ENCODE measurements at places on chromosomes 1 and 21. TPM values are rescaled to one million over a fixed set of nuclear protein-coding genes. Genes with fewer than 3 reads are reported as not detected.

DNA sequence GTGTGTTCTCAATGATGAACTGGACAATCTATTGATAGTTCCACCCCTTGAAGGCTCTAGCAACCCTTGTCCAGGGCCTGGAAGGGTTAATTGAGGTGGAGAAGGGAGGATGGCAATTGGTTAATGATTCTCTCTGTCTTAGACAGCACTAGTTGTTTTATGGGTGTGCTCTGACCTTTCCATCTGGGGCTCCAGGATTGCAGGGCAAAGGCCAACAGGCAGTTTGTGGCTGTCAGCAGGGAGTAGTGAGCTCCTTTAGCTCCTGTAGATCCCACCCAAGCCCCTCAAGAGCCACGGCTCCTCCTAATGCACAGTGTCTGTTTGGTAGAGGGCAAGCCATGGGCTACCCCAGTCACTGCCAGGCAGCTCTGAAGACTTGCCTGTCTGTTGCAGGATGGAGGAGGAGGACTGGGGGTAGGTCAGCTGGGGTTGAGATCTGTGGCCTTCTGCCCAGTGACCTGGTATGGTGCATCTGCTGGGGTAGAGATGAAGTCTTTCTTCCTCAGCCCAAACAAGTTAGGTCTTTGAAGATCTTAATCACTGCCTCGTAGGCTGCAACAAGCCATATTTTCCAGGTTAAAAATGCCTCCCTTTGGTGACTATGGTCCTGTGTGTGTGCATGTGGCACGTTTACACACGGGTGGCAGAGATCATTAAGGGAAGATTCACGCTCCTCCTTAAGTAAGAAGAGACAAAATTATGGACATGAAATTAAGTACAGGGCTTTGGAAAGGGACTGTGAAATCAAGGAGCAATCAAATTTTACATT lies 7.7 kb downstream of the MROH7 start:
- no peak for DNase-seq

DNA sequence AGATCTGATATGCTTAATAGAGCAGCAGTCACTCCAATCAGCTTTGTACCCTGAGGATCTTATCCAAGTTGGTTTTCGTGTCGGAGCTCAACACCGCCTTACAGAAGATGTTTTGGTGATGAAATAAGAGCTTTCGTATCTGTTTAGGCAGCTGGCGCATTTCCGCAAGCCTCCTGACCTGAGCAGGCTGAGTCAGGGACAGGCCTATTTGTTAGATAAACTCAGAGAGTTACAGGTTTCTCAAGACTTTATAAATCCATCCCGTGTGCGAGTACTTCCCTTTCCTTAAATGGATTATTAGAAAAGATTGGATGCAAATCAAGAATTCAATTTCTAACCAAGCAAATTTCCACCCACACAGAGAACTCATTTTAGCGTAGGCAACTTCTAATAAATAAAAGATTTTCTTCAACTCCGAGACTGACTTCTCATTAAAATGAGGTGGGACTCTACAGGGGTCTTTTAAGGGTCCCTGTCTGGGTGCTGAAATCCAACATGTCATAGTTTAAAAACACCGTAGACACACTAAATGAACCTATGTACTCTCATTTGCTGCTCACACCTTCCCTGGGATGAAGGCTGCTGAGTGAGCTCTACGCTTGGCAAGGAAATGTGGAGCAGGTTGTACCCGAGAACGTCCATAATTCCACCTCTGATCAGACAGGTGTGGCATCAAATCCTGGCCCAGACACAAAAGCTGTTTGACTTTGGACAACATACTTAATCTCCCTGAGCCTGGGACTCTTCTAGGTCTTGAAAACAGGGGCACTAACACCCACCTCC lies 106.9 kb upstream of the F3 start:
- DNase-seq: no peak

- DNase-seq: no peak
Measured at GRCh38 chr1:84382127-84382526, 16.2 kb upstream of the DNASE2B start.

DNA sequence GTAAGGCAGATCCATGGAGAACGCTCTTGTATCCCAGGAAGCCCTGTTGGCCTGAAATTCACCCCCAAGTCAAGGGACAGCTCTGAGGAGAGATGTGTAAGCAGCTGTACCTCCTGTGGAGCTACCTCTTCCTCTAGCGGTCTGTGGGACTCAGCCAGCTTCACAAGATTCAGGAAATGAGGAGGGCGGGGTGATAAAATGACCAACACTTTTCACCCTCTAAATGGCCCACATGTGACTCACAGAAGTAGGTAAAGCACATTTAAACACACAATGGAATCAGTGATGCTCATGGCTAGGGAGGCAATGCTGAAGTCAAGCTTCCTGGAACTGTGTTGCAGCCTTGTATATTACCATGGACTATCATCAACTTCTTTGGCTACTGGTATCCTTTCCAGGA lies at the start of gene SH2D1B:
Gene SH2D1B, minus strand, starts transcription at position 135 of the 400 bp plus-strand sequence. Its CDS starts 120 bp downstream, at position 15.
- no peak for DNase-seq

- no peak for DNase-seq
Measured at GRCh38 chr1:117037802-117038201, 22.3 kb upstream of the TTF2 start.

- DNase-seq: no peak
Measured at GRCh38 chr1:230356869-230357794, 69.0 kb downstream of the PGBD5 start.

DNA sequence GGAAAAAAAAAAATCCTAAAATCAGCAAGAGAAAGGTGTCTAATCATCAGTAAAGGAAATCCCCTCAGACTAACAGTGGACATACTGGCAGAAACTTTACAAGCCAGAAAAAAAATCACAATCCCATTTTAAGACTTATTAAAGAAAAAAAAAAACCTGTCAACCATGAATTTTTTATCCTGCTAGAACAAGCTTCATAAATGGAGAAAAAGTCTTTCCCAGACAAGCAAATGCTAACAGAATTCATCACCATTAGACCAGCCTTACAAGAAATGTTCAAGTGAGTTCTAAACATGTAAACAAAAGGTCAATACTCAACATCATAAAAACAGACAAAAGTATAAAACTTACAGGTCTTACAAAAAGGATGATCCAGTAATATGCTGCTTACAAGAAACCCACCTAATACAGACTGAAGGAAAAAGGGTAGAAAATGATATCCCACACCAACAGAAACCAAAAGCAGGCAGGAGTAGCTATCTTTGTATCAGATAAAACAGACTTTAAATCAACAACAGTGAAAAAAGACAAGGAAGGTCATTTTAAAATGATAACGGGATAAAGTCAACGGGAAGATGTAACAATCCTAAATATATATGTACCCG lies 129.6 kb downstream of the EVI5 start:
- DNase-seq: no peak

DNA sequence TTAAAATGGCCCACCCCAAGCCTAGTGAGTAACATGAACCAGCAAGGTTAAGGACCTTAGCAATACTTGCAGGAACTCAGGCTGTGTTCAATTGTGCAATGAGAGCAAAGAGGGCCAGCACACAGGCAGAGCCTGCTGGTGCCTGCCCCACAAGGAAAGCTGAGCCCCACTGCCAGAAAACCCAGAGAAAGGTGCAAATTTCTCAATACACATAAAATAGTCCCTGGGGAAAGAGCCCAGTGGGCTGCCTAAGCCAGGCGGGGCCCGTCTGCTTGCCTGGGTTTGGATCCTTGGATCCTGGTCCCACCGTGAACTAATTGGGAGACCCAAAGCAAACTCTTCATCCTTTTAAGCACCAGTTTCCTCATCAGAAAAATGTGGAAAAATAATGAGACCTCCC lies 128.5 kb upstream of the CACNA1E start:
- DNase-seq: no peak

DNA sequence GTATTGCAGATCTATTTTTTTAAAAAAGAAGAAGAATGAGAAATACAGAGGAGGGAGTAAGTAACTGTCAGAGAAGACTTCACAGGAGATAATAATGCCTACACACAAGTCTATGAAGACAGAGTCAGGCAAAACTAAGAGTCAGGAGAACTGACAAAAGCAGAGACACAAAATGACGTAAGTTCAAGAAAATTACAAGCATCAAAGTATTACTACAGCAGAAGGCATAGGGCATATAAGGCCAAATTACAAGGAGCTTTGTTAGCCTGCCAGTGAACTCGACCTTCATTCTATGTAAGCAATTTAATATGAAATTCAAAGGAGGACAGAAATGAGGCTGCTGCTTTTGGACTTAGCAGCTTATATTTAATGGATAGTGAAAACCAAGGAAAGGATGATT lies 23.7 kb downstream of the FAF1 start:
- DNase-seq: no peak

DNA sequence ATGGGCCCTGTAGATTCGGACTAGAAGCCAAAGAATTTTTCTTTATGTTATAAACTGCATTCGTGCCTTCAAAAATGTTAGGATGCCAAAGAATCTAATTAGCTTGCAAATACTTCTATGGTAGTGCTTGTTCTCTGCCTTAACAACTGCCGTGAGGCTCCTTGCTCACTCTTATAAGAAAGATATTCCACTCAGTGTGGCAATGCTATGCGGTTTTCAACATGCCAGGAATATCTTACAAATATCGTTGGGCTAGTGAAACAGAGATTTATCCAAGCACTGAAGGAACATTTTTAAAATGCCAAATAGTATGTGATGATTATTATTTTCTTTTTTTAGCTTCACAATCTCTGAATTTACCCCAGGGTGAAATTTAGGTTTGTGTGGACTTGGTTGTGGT lies 198.2 kb downstream of the GREM2 start:
- no peak for DNase-seq

GRCh38 chr1:192445839-192446489 lies 129.2 kb downstream of the RGS21 start:
- no peak for DNase-seq

GRCh38 chr21:37536616-37537278 lies 170.2 kb downstream of the DYRK1A start:
- no peak for DNase-seq

GRCh38 chr1:176879784-176880620 lies 284.5 kb downstream of the ASTN1 start:
- no peak for DNase-seq

- DNase-seq: no peak
Measured at GRCh38 chr1:56547977-56548376, 31.4 kb downstream of the PLPP3 start.

DNA sequence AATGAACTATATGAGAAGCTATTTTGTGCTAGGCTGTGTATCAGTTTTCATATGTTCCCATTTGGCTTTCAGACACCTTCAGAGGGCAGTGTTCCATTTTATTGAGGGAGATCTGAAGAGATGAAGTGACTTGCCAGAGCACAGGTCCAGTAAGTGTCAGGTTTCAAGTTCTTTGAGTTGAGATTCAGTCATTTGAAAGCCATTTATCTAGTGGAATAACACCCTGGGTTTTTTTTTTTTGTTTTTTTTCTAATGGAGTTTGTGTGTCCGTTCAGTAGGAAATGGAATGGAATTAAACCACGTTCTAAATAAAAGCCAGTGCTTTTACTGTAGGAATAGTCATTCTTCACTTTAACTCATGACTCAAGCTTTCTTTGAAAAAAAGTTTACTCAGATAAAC lies 652.9 kb upstream of the USP24 start:
- DNase-seq: no peak

DNA sequence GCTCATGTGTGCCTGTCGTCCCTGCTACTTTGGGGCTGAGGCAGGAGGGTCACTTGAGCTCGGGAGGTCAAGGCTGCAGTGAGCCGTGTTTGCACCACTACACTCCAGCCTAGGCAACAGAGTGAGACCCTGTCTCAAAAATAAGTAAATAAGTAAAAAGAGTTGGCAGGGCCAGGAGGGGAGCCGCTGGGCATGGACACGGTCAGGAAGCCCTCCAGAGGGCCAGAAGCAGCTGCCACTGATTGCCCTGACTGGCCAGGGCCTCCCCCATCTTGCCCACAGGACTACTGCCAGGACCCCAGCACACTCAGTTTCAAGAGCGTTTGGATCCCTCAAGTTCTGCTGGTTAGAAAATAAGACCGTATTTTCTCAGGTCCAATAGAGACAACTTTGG lies 112.2 kb upstream of the IPO9 start:
- no peak for DNase-seq

- no peak for DNase-seq
Measured at GRCh38 chr1:62597281-62597680, at the start of gene ANGPTL3. TSS of gene ANGPTL3 (plus strand) at chr1:62597520. CDS start at chr1:62597567, 47 bp downstream.

DNA sequence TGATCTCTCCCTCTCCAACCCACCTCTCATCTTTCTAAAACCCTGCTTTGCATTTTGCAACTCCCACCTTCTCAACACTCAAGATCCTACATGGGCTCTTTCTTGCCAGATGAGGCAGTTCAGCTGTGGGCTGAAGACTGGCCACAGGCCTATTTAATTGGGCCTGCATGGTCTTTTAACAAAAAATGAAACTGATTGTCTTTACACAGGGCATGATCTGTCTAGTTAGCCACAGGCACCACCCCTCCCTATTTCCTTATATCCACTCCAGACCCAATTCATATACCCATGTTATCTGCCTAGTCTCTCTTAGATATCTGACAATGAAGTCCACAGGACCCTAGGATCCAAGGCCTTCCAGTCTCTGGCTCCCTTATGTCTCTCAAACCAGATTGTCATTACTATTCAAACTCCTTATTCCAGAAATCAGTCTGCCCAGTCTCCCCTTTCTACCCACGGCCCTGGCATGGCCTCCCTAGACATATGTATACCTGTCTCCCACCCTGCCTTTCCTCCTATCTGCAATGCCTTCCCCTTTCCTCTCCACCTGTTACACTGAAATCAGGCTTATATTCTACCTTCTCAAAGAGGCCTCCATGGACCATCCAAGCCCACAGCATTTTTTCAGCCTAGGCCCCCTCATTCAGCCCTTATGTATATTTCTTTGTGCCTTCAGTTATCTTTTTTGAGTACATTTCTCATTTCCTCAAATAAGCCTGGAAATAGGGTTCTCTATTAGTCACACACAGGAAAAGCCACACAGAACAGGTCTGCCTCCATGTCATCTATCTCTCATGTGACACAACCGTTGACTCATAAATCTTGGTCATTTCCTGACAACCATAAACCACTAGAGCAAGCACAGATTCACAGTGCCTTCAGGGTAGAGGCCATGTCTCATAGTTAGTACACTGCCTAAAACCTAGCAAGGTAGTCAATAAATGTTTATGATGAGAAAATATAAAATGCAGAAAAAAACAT lies 39.0 kb downstream of the LPAR3 start:
- peak; percentile 45 for DNase-seq

- DNase-seq: no peak
Measured at GRCh38 chr1:209102120-209102519, 481.4 kb upstream of the CAMK1G start.

DNA sequence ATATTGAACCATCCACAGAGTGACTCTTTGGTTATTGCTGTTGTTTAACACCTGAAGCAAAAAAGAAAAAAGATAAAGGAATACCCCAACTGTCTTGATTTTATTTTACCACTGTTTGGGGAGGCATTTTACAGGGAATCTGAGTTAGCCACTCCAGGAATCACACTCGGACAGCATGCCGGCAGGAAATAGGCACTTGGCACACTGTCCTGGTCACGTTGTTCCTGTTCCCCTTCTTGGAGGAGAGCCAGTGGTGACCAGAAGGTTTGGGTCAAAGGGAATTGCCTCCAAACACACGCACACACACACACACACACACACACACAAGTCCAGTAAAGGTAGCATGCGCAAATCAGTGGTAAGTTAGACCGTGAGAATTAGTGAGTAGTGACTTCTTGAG lies 13.8 kb downstream of the RGS4 start:
- DNase-seq: no peak

- DNase-seq: no peak
Measured at GRCh38 chr1:1427106-1427819, 6.2 kb upstream of the ANKRD65 start.

The MEX3A gene
- 1.6 TPM for total RNA-seq

The GPA33 gene
- total RNA-seq: not detected

The OR6K3 gene
- not detected for total RNA-seq

The SLC2A1 gene
- 155 TPM for total RNA-seq

The ANXA9 gene
- total RNA-seq: 0.32 TPM

The SLC35F3 gene
- 2.8 TPM for total RNA-seq

The SPRR4 gene
- not detected for total RNA-seq

The OR2L5 gene
- total RNA-seq: not detected
